H9 (cell line): ENCODE measurements at places on chromosomes 5 and 9. TPM values are rescaled to one million over a fixed set of nuclear protein-coding genes. Genes with fewer than 3 reads are reported as not detected.

GRCh38 chr9:96417051-96417586 is 1.1 kb downstream of the ZNF367 start:
- DNase-seq = peak; percentile 90

DNA sequence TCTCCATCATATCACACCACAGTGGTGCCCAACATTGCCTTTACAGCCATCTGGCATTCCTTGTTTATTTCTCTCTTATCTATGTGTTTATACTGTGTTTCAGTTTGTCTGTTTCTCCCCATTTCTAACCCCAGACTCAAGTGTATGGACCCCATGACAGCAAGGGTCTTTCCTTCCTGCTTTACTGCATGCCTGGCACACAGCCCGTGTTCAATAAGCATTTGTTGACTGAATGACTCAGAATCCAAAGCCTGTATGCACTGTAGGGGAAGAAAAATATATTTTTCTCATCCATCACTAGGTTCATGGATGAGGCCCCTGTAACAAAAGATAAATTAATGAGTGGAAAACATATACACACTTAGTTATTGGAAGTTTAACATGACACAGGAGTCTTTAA is 190.8 kb upstream of the SEMA6A start:
- no peak for DNase-seq

- no peak for DNase-seq
Measured at GRCh38 chr5:78569441-78569840, 79.1 kb downstream of the LHFPL2 start.

DNA sequence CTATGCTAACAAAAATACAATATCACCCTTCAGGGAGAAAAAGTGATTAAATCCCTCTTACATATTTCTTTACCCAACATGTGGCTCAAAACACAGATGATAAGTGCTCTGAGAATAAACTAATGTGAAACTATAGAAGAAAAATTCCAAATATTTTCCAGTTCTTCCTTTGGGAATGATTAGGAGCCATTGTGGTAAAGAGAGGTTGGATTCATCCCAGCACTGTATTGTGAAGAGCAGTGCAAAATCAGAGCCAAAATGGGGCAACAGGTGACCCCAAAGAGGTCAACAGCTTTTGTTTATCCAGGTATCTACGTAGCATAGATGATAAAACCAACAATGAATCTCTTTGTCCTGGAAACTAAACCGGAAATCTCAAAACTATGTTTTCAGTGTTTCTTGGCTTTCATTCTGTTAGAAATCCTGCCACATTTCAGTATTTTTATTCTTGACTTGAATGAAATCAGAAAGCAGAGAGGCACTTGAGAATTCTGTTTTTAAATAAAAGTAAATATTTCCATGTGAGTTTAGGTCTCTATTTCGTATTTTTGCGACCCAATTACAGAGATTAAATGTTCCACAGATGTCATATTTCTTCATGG is 120.4 kb upstream of the FST start:
- no peak for DNase-seq

- DNase-seq = no peak
Measured at GRCh38 chr5:144638787-144639186, 468.1 kb downstream of the KCTD16 start.

- no peak for DNase-seq
Measured at GRCh38 chr5:115179030-115179393, 9.3 kb upstream of the TRIM36 start.

DNA sequence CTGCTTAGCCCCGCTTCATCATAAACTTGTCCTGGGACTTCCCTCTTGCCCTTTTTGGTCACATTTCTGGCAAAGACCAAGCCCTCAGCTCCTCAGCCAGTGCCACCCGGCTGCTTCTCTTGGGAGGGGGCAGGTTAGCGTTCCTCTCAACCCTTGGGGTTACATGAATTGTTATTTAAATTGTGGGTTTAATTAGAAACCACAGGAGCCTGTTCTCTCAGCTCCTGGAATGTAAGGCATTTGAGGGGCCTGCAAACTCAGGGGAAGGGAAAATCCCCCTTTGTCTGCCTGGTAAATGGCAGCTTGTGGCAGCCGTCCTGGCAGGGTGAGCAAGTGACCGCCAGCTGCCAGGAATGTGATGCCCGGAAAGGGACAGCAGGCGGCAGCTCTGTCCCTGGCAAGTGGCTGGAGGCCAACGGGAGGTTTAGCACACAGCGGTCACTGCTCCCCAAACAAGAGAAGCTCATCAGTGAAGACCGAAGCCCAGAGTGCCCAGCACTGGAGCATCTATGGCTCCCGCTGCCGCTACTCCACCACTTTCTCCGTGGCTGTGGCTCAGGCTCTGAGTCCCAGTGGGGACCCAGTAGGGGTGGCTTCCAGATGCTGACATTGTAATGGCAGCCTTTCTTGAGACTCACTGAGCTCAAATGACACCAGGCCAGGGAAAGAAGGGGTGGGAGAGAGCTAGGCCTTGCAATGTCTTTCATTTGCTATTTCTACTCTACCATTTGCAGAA is 51.7 kb downstream of the SHB start:
- peak; percentile 96 for DNase-seq

- peak; percentile 14 for DNase-seq
Measured at GRCh38 chr5:171705036-171705435, 80.6 kb upstream of the SMIM23 start.

Gene WWC1
- 28.2 and 30.7 TPM in 2 replicates for total RNA-seq

Gene C9orf50
- not detected in 2 replicates for total RNA-seq
